ENCODE measurements at places on chromosomes 13 and 19.

GRCh38 chr13:43200736-43201135 is 177.3 kb downstream of the DNAJC15 start:
- DNase-seq: no peak

DNA sequence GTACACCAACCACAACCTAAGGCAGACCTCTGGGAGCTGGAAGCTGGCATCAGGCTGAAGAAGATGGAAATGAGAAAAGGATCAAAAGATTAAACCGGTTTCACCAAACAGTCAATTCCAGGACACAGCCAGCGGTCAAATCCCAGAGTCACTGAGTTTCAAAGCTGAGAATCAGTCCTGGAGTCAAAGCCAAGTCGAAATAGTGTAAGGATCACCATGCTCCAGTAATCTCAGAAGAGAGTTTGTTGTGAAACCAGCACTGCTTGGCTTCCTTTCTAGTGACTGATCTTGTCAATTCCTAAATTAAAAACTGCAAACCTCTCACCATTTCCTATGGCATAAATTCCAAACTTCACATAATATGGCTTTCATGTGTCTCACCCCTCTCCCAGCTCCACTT is 198.8 kb downstream of the GPC6 start:
- peak; percentile 13 for DNase-seq

DNA sequence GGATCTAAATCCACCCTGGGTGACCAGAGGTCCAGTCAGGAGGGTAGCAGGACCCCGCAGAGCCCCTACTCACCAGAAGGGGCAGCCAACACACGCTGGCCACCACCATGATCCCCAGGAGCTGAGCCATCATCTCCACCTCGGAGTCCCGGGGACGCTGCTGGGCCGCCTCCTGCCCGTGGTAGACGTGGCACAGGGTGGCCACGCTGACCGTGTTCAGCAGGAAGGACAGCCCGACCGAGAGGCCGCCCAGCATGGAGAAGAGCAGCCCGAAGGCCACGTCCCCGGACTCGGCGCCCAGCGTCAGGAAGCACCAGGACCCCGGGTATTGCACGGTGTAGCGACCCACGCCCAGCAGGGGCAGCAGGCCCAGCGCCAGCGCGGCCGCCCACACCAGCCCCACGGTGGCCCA is 6.9 kb downstream of the TBXA2R start:
- no peak for DNase-seq

DNA sequence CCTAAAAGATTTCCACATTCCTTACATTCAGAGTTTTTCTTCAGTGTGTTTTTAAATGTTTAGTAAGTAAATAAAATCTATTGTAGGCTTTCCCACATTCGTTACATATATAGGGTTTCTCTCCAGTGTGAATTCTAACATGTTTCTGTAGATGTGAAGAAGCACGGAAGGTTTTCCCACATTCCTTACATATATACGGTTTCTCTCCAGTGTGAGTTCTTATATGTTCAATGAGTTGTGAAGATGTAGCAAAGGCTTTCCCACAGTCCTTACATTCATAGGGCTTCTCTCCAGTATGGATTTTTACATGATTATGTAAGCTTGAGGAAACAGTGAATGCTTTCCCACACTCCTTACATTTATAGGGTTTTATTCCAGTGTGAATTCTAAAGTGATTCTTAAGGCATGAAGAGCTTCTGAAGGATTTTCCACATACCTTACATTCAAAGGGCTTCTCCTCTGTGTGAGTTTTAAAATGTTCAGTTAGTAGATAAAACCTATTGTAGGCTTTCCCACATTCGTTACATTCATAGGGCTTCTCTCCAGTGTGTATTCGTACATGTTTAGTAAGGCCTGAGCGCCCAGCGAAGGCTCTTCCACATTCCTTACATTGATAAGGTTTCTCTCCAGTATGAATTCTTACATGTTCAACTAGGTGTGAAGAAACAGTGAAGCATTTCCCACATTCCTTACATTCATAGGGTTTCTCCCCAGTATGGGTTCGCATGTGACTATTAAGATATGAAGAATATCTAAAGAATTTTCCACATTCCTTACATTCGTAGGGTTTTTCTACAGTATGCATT is 18.2 kb downstream of the ZNF121 start:
- no peak for DNase-seq

DNA sequence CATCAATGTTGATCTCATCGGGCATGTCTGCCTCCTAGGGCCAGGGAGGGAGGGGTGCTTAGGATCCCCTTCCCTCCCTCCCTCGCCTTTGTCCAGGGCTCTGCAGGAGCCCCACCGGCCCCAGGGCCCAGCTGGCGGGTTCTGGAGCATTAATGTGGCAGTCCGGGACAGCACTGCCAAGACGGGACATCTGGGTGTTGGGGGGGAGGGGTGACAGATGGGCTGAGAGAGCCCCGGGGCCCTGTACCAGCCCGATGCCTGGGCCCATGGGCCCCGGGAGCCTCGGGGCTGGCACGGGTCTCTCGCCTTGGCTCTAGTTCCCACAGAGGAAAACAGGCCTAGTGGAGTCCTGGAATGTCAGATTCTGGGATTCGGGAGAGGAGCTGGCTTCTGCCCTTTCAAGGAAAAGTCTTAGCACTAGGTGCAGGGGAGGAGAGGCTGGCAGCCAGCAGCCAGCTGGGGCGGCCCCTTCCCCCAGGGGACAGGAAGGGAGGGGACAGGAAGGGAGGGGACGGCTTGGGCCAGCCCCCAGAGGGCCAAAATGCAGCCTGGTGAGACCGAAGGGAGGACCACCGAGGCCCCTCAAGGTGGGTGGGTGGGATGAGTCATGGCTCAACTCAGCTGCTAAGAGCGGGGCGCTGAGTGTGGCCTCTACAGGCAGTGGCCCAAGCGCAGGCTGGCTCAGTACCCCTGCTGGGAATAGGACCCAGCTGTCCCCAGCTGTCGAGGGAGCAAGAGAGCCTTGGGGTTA is 3.1 kb downstream of the PPP1R14A start:
- no peak for DNase-seq

GRCh38 chr13:35593651-35594050 is 117.2 kb upstream of the MAB21L1 start:
- no peak for DNase-seq

DNA sequence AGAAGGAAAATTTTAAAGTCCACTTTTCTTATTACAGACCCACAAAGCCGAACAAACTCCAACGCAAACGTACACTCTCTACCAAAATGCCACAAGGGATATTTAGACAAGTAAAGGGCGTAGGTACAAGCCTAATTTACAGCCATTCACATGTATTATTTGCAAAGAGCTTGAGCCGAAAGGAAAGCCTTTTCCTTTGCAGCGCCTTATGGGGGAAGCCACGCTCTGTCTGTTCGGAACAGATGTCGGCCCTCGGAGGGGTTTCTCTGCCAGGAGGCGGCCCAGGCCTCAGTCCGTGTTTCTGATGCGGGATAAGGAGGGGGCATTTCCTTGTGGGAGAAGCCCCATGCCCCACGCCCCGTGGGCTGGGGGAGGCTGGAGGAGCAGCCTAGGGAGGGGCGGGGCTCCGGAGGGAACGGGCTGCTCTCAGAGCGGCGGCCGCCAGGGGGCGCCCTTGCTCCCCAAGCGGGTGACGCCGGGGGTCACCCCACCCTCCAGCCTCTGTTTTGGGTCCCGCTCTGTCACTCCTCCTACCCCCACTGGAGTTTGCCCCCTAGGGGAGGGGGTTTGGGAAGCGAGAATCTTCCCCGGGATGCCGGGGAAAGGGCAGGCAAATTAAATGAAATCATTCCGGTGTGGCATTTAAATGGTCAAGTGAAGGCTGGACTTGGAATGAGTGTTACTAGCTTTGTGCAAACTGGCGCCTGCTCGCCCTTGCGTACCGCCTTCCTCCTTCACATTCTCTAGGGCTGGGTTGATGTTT is 2.9 kb downstream of the HTR2A start:
- peak; percentile 37 for DNase-seq

GRCh38 chr13:25679159-25679558 is 307.4 kb downstream of the ATP8A2 start:
- DNase-seq: no peak

- DNase-seq: no peak
These were observed 29.6 kb downstream of the OLFM4 start for GRCh38 chr13:53058065-53058679.

GRCh38 chr13:63501702-63502101 is 2086.1 kb upstream of the PCDH20 start:
- no peak for DNase-seq

GRCh38 chr13:35598790-35599369 is 122.4 kb upstream of the MAB21L1 start:
- DNase-seq: no peak

DNA sequence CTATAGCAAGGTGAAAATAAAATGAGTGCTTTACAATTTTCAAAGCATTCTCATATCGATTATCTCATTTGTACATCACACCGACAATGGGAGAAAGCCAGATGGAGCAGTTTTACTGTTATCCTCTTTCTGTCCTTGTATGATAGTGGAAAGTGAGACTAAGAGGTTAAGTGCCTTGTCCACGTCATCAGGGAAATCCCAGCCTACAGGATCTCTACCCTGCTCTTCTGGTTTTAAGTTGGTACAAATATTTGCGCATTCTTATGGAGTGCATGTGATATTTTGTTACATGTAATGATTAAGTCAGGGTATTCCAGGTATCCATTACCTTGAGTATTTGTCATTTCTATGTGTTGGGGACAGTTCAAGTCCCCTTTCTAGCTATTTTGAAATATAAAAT is 12.4 kb upstream of the ENOX1 start:
- no peak for DNase-seq

- no peak for DNase-seq
These were observed 50.5 kb downstream of the KATNAL1 start for GRCh38 chr13:30256713-30257467.

DNA sequence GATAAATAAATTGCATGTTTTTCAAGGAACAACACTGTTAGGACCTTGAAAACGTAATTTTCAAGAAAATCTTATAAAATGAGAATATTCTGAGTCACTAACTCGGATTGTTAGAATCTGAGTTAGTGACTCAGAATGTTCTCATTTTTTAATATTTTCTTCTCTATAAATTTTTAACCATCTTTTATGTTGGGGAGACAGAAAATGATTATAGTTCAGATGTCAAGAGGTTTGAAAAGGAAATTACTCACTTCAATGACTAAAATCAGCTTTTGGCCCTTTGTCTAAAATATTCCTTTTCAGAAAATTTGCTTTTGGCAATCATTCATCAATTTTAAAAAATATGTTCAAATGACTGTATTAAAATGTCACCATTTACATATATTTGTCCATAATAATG is 264.2 kb upstream of the EDNRB start:
- no peak for DNase-seq

DNA sequence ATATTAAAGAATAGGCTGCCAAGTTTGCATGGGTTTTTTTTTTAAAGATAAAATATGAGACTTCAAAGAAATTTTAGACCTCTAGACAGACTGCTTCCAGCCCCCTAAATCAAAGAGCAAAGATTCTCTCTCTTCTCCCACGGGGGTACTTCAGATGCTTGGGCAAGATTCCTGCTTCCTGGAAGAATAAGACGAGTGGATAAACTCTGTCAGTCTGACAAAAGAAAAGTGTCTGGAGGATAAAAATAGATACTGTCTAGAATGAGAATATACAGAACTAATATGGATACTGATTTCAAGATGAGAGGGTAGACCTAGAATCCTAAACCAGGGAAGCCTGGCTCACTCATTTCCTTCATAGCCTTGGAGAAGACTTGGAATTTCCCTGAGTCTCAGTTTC is 435.1 kb downstream of the FOXO1 start:
- DNase-seq: peak; percentile 59

- no peak for DNase-seq
These were observed 43.4 kb downstream of the ACTN4 start for GRCh38 chr19:38690832-38691231.

DNA sequence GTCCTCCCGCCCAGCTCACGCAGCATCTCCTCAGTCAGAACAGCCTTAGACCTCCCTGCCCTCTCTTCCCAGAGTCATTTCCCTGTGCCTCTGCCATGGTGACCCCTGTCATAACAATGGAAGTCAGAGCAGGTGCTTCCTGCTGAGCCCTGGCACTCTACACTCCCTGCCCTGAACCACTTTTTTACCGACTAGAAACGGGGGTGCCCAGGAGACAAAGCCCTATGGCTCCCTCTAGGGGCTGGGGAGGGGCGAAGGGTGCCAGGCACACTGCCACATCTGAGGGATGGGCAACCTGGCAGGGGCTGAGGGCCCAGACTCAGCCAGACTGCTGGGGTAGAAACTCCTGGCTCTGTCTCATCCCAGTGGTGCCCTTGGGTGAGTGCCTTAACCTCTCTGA is 16.4 kb downstream of the ZNF574 start:
- no peak for DNase-seq

GRCh38 chr19:32041681-32042292 is 303.6 kb upstream of the ZNF507 start:
- no peak for DNase-seq

DNA sequence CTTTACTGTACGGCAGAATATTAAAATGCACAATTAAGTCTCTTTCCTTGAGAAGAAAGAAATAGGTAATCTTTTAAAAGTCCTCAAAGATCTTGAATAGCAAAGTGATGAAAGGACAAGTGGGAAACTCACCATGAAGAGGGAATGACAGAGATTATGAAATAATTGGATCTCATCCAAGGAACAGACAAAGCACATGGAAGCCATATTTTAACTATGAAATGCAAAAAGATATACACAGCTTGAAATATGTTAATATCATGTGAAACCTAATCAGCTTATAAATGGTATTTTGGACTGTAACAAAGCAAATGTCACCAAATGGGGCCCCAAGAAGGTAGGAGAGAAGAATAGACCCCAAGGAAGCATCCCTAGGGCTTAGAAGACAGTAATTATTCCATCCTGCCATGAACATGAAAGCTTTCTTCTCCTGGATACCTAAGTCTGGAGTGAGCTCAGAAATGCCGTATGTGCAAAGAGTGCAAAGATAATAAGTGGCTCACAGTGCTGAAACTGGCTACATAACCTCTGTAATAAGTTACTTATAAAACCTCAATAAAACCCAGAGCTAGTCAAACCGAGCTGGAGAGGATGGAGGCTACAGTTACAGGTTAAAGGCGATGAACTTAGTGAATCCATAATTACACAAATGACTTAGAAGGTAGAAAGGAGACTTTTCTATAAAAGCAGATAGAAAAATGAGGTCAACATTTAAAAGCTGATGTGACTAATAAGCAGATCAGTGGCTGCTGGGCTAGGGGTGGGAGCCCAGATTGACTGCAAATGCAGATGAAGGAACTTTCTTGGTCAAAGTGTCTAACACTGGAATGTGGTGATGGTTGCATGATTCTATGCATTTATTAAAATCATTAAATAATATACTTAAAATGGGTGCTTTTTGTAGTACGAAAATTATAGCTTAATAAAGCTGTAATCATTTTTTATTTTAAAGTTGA is 34.4 kb downstream of the DCLK1 start:
- DNase-seq: no peak

Data from tibial nerve (tissue), 4 donors.